ENCODE measurements at places on chromosomes 6 and 20.
A peak's percentile ranks its signal among the peaks of the same experiment; 100 is the strongest.

DNA sequence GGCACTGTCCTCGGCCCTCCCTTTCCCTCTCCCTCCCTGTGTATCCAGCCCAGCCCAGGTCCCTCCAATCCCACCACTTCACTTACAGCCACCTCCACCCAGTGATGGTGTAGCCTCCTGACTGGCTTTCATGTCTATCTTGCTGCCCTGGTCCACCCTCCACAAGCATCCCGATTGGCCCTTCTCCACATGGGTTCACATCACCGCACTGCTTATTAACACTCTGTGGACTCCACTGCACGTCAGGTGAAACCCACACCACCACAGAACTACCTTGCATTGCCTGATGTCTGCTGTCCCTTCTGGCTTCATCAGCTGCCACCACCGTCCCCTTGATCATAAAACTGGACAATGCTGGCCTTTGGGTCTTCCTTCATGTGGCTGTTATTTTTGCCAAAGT lies 220.4 kb upstream of the ARID1B start:
- DNase-seq, result no peak

- DNase-seq, result no peak
Measured at GRCh38 chr6:147805155-147805554, 296.7 kb downstream of the SAMD5 start.

DNA sequence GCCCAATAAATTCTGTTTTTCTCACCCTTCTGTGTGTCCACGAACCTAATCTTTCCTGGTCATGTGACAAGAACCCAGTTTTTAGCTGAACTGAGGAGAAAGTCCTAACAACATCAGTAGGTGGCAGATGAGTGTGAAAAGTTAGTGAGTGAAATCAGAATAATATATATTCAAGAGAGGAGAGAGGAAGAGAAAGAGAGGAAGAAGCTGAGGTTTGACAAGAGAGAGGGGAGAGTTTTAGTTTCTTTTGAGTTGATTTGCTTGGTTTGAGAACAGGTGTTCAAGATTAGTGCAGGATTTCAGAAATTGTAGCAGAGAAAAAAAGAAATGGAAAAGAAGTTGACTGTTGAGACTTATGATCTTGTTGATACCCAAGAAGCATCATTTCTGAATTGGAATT lies 930.5 kb upstream of the FLRT3 start:
- DNase-seq, result no peak

DNA sequence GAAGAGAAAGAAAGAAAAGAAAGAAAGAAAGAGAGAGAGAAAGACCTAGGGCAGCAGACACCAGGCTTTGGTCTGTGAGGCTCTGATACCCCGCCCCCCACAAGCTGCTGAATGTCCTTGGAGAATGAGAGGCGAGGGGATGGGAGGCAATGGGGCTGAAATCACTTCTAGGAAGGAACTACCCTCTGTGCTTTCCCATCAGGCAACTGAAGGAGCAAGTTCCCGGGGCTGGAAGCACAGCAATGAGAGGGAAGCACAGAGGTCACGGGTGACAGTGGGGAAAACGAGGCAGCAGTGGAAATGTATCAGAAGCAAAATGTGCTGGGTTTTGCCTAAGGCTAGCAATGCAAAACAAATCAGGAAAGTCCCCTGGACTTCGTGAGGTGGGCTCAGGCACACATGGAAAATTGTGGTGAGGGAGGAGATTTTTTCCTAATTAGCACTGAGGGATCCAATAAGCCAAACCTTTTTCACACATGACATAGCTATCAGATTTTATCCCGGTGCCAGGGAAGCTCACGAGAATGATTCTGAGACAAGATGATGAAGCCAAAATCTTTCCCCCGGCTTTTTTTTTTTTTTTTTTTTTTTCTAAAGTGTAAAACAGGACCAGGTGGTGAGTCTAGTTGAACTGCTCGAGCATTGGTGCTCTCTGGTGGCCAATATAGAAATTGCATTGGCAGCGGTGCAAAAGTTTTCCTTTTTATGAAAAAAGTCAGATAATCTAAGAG lies 16.8 kb upstream of the ARFGEF2 start:
- DNase-seq, result peak; percentile 95

DNA sequence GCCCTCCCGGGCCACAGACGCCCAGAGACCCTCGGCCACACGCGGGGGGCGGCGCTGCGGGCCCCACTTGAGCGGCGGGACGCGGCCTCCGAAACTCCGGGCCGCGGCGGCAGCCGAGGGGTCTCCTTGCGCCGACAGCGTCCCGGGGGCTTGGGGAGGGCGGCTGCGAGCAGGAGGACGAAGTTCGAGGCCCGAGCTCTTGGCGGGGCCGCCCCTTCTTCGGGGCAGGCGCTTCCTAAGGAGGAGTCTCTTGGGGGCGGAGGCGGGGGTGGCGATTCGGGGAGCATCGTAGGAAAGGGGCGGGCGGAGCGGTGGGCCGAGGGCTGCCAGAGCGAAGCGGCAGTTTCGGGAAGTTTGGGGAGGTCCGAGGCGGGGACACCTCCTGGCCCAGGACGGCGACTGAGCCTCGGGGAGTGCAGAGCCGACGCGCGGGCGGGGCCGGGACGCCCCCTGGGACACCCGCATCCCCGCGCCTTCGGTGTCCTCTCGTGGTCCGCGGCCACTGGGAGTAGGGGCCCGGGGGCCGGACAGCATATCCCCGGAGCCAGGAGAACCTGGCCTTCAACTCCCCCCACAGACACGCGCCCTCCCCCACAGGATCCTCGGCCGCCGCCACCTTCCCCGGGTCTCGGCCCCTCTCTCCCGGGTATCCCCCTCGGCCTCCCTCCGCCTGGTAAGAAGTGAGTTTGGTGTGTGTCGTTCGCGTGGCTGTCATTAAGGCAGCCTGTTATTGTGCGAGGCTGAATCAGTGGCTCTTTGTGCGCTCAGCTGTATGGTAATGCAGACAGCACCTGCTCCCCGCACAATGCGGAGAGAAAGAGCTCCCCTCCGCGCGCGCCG lies 613 bp upstream of the DLL1 start:
- DNase-seq, result peak; percentile 32

GRCh38 chr20:20711413-20711812 lies 1.0 kb downstream of the RALGAPA2 start:
- DNase-seq, result no peak

DNA sequence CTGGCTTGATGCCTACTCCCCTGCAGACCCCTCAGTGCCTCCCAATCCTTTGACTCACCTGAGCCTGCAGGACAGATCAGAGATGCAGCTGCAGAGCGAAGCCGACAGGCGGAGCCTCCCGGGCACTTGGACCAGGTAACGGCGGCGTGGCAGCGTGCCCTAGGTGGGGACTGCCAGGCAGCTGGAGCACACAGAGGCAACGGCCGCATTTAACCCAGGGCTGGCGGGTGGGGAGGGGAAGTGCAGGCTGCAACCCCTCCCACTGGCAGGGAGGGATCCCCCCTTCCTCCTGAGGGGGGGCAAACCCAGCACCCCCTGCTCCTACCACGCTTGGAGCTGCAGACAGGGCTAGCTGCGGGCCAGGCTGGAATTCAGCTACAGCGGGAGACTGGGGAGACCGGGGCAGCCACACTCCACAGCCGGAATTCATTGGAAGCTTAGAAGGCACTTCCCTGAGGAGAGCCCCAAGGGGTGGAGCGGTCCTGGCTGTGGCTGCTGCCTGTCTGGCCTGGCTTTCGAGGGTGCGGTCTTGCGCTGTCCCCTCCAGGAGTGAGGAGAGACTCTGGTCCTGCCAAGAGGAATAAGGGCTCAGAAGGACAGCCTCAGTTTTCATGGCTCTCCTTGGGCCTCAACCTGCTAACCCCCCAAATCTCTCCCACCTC lies at the start of gene MATN4:
Gene MATN4 (minus strand): TSS at position 183 of the 662 bp plus-strand sequence. CDS start 2,717 bp downstream, outside the sequence.
- no peak for DNase-seq

DNA sequence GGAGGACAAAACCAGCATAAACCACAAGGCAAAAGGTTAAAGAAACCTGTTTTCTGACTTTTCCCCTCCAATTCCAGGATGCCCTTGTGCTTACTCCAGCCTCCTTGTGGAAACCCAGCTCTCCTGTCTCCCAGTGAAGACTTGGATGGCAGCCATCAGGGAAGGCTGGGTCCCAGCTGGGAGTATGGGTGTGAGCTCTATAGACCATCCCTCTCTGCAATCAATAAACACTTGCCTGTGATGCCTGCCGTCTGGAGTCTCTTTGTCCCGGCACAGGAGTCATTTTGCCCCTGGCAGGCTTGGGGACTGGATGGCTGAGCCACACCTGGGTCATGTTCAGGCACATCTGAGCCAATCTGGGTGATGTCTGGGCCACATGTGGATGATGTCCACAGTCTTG lies 26.6 kb downstream of the BPIFB1 start:
- no peak for DNase-seq

DNA sequence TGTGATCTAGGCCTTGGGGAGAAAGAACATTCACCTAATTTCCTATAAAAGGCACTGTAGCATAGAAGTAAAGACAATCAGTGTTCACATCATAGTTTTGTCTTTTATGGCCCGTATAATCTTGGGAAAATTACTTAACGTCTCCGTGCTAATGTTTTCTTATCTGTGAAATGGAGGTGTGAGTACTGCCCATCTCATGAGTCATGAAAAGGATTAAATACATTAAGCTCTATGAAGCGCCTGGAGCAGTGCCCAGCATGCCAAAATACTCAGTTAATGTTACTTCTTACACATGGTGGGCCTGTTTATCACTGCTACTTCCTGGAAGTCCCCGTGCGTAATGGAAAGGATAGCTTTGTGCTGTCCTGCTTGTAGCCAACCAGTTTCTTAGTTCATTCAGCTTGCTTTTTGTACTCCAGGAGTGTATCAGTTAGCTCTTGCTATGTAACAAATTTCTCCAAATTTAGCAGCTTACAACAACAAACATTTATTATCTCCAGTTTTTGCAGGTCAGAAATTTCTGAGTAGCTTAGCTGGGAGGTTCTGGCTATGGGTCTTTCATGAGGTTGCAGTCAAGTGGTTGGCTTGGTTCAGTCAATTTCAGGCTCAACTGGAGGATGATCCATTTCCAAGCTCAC lies 103.6 kb upstream of the BMP2 start:
- DNase-seq, result peak; percentile 11

DNA sequence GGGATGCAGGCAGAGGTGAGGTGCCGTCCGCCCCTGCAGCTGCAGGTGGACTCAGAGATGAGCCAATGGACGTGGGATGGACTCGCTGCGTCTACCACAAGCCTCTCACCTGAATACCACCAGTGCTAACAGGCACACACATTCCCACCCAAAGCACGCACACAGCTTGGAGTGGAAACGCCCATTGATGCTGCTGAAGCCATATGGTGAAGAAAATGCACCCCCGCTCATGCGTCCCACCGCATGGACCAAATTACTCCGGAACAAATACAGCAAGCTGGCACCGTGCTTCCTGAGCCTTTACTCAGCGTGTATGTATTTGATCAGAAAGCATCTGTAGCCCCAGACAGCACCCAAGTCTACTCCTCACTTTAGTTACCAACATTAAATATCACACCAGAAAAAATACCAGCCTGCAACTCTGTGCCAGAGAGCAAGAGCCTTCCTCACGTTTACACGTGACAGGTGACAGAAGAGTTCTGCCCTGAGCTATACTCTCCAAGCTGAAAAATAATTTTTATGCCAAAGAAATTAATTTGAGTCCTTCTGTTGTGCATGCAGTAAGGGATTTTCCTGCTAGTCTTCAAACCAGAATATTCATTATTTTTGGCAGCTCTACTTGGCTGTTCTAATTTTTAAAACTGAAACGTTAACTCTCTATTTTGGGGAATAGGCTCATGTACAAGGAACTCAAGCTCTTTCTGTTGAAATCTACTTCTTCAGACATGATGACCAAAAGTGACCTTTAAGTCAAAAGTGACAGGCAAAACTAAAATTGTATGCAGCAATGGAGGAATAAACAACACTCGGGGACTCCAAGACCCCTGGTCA lies 58.2 kb upstream of the SYNDIG1 start:
- no peak for DNase-seq

- peak; percentile 33 for DNase-seq
Measured at GRCh38 chr20:51434580-51435247, 107.8 kb downstream of the NFATC2 start.

DNA sequence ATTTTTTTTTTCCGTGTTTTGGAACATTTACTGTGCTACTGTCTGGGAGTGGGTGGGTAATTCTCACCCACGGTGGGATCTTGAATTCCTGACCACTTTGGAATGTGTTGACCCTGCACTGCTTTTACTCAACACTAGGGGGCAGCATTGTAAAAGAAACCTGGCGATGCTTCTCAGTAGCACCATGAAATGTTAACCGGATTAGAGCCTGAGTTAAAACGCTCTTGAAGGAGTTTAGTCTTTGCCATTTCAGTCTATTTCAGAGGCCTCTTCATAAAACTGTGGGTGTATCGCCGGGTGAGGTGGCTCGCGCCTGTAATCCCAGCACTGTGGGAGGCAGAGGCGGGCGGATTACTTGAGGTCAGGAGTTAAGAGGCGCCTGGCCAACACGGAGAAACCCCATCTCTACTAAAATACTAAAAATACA lies 114.4 kb upstream of the PRND start:
- DNase-seq, result peak; percentile 30

GRCh38 chr6:53058388-53059195 lies 6.6 kb upstream of the FBXO9 start:
- DNase-seq, result no peak

DNA sequence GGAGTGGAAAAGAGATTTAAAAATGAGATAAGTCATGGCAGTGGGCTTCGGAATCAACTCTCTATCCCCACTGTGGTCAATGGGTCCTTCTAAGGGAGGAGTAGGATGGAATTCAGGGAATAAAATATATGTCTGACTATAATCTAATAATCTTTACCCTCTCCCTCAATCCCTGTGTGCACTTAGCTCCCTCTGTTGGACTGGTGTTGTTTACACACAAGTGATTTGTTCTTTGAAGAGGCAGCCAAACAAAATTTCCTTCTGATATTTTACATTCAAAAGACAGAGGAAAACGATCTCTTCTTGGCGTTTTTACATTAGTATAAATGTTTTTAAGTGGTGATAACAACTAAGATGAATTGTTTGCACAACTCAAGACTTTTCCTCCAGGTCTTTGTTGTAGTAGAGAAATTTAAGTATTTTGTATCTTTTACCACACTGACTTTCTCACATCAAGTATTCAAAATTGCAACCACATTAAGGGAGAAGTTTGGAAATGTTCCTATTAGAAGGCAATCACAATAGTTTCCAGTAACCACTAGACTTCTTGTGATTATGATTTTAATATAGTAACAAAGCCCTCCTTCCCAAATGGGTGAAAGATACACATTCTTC lies 317.8 kb downstream of the CENPW start:
- DNase-seq, result no peak

- no peak for DNase-seq
Measured at GRCh38 chr20:3382836-3383235, 24.6 kb downstream of the DNAAF9 start.

DNA sequence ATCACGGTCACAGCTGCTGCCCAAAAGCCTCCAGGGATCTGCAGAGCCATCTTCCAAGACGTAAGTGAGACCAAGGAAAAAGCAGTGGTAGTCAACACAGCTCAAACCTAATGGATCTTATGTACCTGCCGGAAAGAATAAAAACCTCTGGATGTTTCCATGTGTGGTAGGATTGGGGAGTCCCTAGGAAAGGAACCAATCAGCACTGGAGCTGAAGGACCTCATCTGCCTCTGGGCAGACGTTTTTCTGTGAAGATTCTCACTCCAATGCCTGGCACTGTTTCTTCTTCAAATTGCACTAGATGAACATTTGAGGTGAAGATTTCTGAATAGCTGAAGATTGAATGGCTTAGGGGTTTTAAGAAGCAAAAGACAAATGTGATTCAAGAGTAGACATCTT lies at the start of gene HLA-DQB2:
Gene HLA-DQB2 (minus strand): TSS at position 112 of the 400 bp plus-strand sequence. CDS start 62 bp downstream, at position 50.
- no peak for DNase-seq

GRCh38 chr6:157557559-157557958 lies 176.6 kb downstream of the ZDHHC14 start:
- no peak for DNase-seq

Measured in trophoblast cell (in vitro differentiated cells and primary cell).